IMR-90 (cell line): ENCODE measurements at places on chromosomes 2 and 18.
A peak's percentile ranks its signal among the peaks of the same experiment; 100 is the strongest.

GRCh38 chr2:151241224-151241623 is 20.4 kb downstream of the RBM43 start:
- DNase-seq, result peak; percentile 36

- DNase-seq, result peak; percentile 22
Measured at GRCh38 chr2:219886615-219887014, 259.2 kb downstream of the SLC4A3 start.

DNA sequence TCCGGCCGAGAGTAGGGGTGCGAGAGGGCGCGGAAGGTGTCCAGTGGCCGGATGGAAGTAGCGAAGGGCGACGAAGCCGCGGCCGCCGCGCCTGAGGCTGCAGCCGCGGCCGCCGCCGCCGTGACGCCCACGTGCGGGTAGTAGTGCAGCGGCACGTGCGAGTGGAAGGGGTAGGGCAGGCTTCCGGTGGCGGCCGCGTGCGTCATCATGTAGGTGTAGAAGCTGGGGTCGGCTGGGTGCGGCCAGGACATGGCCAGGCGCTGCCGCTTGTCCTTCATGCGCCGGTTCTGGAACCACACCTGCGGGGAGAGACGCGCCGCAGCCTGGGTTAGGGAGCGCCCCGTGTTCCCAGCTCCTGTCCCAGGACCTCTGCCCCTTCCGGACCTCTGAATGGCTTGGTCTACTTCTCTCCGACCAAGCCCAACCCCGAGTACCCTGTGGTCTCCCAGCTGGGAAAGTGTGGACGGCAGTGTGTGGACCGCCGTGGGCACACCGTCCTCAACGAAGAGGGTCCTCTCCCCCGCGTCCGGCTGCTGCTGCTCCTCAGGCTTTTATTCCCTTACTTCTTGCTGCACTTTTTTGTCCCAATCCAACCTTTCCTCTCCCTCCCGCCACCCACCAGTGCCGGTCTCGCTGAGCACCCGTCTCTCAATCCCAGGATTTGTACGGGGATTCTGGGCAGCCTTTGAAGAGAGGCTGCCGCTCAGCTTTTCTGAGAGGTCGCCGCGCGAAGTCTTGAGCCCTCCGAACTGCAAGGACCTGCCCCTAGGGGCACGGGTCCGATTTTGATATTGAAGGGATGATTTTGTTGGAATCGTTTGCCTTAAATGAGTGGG is 3.0 kb downstream of the EVX2 start:
- no peak for DNase-seq

DNA sequence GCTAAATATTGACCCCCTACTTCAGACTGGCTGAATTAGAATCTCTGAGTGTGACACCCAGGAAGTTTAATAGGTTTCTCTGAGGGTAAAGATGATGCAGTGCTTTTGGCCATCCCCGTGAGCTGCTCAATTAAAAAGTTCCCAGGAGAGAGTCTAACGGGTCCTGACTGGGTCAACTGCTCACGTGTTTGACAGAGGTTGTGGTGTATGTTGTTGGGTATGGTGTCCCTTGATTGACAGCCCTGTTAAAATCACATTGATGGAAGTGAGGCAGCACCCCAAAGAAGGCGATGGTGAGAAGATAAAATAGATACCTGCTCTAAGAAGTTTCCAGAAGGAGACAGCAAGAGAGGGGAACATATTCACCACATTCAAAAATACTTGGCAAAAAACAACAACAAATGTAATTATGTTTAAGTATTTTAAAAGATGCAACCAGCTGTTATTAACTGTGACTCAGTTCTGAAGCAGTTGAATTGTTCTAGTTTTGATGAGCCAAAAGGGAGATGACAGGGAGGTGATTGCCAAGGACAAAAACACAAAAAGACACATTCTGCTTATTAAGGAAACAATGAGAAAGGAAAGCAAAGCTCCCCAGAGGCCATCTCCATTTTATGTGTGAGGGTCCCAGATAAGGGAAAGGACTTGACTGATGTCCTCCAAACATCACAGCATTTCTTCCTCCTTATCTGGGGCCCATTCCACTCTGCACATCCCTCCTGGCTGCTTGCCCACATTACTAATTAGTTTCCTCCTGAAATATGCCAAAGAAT is 11.5 kb upstream of the GMCL1 start:
- no peak for DNase-seq

DNA sequence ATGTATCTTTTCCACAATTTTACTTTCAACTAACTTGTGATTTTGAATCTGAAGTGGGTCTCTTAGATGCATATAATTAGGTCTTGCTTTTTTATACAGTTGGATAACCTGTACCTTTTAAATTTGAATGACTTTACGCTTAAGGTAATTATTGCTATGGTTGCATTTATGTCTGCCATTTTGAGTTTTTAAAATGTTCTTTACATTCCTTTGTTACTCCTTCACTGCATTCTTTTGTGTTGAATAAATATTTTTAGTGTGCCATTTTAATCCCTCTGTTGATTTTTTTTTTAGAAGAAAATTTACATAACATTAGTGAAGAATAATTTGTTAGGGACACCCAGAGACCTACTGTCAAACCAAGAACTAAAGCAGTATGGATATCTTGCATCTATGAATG is 65.3 kb downstream of the BIRC6 start:
- peak; percentile 22 for DNase-seq

GRCh38 chr18:27887287-27887686 is 289.6 kb downstream of the CDH2 start:
- DNase-seq, result no peak

DNA sequence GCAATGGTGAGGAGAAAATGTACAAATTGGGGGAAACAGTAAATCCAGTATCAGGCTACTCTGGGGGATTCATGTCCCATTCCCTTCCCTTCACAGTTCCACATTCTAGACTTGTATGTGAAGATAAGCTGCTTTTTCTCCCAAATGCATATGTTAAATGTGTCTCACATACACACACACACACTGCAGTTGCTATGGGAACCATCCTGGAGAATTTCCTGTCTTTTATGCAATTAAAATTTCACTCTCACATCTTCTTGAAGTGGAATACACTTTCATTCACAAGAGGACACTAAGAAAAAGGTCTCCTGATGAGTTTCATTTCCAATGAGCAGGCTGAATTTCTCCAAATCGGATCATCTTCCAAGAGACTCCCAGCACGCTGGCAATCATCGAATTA is 366.0 kb downstream of the LRATD1 start:
- DNase-seq, result no peak

GRCh38 chr2:218343591-218343990 is 13.1 kb upstream of the CATIP start:
- peak; percentile 67 for DNase-seq

GRCh38 chr2:213995400-213996105 is 415.3 kb upstream of the VWC2L start:
- peak; percentile 94 for DNase-seq

DNA sequence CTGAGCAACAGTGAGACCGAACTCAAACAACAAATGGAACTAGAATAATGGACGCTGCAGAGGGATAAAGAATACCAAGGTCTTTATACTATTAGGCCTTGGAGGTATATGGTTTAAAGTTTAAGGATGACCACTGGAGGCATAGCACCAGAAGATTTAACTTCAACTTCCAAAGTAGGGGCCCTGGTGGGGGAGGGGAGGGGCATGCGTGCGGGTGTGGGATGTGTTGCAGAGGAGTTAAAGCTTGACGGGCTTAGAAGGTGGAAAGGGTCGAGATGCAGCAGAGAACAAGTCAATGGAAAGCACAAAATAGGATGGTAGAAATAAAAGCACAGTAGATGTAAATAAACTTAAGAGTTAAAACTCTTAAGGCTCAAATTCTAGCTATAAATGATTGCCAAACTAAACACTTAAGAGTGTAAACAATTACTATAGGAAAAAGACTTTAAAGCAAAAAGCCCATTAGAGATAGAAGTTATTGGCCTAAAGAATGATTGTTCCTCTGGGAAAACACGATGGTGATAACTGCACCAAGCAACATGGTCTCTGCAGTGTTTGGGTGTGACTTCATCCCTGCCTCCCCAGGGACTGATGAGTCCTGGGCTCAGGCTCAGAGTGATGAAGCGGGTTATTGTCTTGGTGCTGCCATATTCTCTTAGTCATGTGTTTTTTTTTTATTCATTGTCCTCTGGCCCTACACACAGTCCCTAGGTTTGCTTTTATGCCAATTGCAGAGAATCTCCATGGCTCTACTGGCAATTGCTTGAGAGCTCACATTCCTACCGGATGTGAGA is 13.0 kb downstream of the RRM2 start:
- DNase-seq, result peak; percentile 53

DNA sequence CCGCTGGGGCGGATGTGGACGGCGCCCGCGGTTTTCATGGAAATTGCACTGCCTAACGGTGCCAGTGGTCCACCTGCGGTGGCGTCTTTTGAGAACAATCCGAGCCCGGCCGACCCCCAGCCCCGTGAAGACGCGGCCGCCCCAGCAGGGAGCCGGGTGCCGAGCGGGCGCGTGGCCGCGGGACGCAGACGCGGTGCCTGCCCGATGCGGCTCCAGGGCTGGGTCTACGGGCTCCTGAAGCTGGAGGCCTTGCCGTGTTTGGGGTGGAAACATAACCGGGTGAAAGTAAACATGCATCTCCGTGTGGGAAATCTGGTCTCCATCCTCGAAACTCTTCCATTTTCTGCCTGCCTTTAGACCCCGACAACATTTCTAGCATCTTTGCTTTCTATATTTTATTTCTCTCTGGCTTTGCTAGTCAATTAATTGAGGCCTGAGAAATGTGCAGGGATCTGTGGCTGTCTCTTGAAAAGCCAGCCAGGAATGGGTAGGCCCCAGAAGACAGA is 572 bp downstream of the INPP4A start:
- no peak for DNase-seq

DNA sequence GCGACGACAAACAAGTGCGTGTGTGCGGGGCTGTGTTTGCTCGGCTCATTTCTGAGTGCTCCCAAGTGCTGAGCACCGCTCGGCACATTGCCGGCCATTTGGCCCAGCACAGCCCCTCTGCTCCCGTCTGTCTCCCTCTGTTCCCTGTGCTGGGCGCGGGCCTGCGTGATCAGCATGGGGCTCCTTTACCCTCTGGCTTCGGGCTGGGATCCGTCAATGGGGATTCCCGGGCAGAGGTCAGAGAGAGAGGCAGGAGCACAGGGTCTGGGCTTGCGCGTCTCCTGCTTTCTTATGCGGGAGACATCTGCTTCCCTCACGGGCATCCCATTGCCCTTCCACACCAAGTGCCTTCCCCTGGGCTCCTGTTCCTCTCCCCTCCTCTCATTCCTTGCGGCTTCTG is 234.0 kb downstream of the ACKR3 start:
- DNase-seq, result no peak

DNA sequence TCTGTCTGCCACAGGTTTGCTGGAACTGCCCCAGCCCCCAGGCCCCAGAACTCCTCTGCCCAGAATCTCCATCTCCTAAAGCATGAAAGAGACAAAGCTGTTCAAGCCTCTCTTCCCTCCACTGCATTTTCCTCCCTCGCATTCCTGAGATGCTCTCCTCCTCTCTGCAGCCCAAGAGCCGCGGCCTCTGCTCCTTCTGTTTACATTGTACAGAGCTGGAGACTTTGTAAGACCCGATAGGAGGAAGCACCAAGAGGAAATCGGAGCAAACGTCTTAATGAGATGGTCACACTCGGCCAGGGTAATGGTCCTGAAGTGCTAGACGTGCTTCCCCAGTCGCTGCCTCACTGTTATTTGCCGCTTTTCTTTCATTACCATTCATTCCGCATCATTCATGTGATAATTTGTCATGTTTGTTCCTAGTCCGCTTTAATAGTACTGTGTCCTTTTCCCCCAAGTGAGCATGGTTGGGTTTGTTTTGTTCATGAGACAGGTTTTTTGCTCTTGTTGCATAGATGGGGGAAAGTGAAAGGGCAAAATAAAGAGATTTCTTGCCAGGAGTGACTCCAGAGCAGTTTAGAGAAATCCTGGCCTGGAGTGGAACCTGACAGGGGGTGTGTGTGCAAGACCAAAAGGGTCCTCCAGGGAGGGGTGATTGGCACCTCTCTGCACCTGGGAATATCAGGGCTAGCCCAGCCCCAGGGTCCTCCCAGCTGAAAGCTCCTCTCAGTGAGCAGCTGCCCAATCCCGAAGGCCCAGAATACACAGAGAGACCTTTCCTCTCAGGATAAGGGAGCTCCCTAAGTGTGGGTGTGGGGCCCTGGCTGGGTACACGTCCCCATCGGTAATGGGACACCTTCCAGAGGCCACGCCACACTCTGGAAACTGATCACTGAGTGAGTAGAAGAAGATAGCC is 44.9 kb upstream of the ID2 start:
- peak; percentile 68 for DNase-seq

DNA sequence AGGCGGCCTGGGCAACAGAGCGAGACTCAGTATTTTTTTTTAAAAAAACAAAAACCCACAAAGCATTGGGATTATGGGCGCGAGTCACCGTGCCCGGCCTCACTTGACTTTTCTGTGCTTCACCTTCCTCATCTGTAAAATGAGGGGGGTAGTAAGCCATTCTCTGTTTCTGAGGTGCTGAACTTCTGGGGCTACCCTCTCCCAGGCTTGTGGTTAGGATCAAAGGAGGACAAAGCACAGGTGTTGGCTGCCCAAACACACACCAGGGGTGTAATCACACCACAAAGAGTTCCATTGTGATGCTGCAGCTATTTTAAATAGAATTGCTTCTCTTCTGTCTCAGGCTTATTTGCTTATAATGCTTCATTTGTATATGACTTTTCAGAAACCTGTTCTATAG is 35.8 kb upstream of the INHBB start:
- no peak for DNase-seq

- no peak for DNase-seq
Measured at GRCh38 chr18:78639006-78639950, 340.3 kb upstream of the SALL3 start.

GRCh38 chr2:72998234-72998651 is 73.3 kb downstream of the SFXN5 start:
- DNase-seq, result no peak

- peak; percentile 75 for DNase-seq
Measured at GRCh38 chr2:223727562-223727961, 109.8 kb downstream of the AP1S3 start.

GRCh38 chr18:12282442-12283039 is 25.5 kb upstream of the TUBB6 start:
- peak; percentile 93 for DNase-seq

DNA sequence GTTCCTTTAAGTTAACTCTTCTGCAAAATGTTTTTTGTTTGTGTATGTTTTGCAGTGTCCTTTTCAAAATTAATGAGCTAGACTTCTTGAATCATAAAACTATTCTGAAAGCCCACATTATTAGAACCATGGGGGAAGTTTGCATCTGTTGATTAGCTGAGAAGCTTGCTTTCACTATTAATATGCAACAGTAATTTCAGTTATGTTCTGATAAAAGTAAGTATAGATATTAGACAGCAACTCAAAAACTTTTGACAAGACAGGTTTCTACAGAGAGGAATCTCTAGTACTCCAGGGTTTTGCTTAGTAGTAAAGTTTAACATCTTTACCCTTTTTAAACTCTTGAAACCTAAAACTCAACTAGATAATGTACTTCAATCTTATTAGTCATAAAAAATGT is 147.8 kb downstream of the UBE2E3 start:
- DNase-seq, result no peak

GRCh38 chr2:147025646-147026585 is 818.9 kb upstream of the ACVR2A start:
- no peak for DNase-seq
